ENCODE measurements at places on chromosomes 6 and 20.

DNA sequence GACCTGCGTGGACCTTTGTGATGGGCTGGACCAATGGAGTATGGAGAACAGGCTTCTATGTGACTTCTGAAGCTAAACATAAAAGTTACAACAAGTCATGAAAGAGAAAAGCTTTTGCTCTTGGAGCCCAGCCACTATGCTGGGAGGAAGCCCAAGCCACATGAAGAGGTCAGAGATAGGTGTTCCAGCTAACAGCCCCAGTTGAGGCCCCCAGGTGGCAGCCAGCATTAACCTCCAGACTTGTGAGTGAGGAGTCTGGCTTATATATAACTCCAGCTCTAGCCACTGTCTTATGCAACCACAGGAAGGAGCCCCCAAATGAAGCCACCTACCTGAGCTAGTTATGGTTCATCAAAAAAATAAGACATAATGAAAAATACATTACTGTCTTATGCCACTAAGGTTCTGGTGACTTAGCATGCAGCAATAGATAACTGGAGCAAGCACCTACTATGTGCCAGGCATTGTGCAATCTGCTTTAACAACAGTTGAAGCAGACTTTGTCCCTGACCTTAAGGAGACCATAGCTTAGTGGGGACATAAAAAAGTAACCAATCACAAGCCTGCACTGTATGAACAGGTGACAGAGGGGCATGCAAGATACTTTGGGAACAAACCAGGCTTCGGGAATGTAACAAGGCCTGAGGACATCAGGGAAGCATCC, 599.6 kb downstream of the PTPRT start:
- no peak for DNase-seq

- no peak for DNase-seq
Measured at GRCh38 chr6:53998303-53998702, 112.9 kb upstream of the MLIP start.

- DNase-seq: no peak
Measured at GRCh38 chr20:59325142-59325523, 24.7 kb downstream of the EDN3 start.

GRCh38 chr6:63637865-63638445, 2.4 kb downstream of the PHF3 start:
- DNase-seq: no peak

DNA sequence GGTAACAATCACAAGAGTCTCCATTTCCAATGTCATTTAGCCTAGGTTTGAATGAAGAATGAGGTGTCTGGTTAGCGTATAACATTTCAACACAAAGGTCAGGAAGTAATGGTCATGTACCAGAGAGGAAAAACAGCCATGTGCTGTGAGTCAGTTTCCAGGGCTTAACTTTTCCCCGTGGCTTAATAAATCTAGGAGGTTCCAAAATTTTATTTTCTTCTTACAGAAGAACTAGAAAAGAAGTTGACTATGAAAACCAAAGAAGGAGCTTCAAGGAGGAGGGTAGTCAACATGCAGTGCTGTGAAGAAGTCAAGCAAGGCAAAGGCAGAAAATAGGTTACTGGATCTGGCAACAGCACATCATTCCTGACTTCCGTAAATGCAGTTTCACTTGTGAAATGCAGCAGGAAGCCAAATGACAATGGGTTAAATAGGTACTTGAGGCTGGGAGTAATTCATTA, 8.4 kb upstream of the GABRR2 start:
- no peak for DNase-seq

DNA sequence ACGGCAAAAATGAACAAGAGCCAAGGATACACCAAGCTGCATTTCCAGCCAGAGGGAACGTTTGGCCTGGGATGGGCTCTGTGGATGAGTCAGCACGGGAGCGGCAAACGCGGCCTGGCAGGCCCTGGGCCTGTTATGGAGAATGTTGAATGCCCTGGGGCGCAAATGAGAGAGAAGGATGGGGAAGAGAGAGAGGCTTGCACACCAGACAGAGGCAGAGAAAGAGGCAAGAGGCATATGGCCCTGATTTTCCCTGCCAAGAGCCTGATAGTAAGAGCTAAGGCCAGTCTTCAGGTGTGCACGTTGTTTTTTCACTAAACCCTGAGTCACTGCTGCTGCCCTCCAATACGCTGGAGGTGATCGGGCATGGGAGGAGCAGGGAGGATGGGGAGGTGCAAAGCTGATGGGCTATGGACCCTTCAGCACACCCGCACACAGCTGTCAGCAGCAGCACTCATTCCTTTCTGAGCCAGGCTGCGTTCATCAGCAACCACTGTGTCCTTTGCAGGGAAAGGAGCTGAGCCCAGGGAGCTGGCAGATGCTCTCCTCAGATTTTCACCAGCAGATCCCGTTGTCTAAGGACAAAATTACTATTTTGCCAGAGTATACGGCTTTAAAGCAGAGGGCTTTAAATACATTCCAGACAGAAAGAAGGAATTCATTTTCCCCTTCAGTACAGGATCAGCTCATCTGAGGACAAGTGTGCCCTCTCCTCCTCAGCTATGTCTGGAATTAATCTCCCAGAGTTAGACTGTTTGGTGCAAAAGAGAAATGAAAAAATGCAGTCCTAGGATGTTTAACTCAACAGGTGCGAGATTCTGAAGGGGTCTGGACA, 61.7 kb upstream of the SLC22A23 start:
- no peak for DNase-seq

- DNase-seq: no peak
Measured at GRCh38 chr6:17054647-17055046, 47.2 kb upstream of the STMND1 start.

GRCh38 chr6:10396785-10397184, 18.1 kb downstream of the TFAP2A start:
- DNase-seq: no peak

DNA sequence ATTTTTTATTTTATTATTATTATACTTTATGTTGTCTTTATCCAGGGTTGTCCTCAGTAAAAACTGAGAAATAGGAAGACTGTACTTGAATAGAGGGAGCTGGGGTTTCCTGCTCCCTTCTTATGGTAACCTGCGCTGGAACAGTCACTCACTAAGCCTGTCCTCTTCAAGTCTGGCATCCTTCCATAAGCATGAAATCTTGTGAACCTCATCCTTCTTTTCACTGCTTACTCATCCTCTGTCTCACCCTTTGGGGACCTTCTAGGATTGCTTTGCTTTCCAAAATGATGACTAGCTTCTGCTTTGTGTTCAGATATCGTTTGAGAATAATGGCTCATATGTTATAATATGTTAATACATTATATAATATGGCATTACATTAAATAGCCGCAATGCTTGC, 90.6 kb downstream of the C6orf118 start:
- no peak for DNase-seq

- no peak for DNase-seq
Measured at GRCh38 chr6:170235391-170236125, 55.3 kb downstream of the DLL1 start.

GRCh38 chr6:3266170-3266569, 7.4 kb downstream of the PSMG4 start:
- DNase-seq: no peak

GRCh38 chr20:54097236-54097529, 26.8 kb upstream of the BCAS1 start:
- DNase-seq: no peak

DNA sequence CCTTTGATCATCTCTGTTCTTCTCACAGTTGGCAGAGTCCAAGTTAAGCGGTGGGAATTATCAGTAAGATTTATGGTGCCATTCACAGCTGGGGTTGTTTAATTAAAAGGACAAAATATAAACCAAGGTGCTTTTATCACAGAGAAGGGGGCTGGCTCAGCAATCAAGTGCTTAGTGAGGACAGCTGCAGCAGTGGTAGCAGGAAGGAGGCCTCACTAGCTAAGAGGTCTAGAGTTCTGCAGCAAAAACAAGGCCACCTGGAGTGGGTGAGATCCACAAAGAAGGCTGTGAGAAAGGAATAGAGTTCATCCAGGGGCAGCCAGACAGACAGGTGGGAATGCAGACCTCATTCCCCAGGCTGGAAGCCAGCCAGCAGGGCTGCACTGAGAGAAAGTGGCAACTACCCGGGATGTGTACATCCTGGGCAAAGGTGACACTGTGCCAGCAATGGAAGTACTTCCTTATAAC, 37.1 kb downstream of the PIGU start:
- DNase-seq: no peak

DNA sequence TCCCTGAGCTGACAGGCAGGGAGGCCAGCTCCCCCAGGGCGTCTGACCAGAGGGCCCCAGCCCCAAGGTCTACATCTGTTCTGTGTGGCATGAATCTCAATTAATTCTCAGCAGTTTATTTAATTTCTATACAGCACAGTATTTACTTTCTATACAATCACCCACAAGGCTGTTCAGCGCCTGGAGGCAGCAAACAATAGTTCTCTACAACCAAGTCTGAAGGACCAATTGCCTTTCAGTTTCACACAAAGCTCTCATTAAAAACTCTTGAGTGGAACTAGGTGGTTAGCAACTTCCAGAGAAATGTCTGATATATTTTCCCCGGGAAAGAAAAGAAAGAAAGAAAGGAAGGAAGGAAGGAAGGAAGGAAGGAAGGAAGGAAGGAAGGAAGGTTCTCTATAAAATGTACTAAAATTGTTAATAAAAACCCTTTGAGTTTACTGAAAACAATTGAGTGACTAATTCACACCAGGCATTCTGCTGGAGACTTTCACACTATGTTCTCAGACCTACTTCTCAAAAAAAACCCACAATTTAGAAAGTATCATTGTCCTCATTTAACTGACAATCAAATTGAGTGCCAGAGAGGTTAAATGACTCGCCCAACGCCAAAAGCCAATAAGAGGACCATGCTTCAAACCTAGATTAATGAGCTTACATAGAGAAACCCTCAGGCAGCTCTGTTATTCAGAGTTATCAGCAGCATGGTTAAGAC, 62.5 kb downstream of the METTL24 start:
- no peak for DNase-seq

DNA sequence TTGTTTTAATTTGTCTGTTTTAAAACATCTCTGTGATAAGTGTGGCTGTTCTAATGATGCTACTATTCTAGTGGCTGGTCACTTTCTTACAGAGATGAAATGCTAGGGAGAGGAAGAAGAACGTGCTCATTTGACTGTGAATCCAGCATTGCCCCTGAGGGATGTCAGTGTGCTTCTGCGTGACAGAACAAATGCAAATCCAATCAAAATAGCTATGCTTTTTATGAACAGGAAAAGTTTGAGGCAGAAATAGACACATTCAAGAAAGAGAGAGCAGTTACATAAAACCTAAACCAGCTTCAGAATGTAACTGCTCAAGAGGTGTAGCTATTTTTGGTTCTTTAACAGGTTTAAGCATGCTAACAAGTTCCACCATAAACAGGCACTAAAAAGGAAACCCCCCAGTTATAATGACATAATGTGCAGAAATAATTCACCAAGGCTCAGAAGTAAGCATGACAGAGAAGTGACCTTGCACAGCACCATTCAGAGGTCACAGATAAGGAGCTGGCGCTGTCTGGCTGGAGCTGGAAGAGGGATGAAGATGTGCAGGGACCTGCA, 385.3 kb downstream of the EPM2A start:
- no peak for DNase-seq

GRCh38 chr6:135030056-135030473, 24.6 kb downstream of the HBS1L start:
- DNase-seq: no peak

DNA sequence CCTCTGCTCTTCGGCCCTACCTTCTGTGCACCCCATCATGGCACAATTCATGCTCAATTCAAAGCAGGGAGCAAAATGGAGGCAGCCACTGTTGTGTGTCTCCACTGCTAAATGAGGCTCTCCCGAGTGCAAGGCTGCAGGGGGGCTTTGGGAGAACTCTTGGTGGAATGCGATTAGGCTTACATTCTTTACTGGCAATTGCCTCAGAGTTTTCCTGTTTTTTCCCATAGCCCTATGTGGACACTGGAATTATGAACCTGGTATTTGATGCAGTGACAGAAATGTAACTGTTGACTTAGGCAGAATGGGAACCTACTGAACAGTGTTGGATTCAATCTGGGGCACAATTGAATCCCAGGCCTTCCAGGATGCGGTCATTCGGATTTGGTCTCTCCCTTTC, 187.9 kb upstream of the GMDS start:
- no peak for DNase-seq

DNA sequence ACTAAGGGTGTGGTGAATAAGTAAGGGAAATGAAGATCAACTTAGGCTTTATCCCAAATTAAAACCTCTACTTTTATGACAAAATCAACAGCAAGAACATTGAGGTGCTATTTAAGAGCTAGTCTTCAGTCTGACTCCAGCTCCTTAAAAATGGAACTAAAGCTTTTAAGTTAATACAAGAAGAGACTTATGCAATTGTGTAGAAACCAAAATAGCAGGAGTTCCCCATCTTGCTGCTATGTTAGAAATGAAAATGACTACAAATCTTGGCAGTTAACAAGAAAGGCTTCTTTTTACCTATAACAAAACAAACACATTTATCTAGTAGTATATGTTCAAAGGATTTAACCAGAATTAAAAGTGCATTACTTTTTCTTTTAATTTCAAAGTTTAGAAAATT, 25.7 kb downstream of the HMGN3 start:
- no peak for DNase-seq

- no peak for DNase-seq
Measured at GRCh38 chr20:39670988-39671387, 708.8 kb downstream of the DHX35 start.

GRCh38 chr6:55009131-55009530, 162.6 kb downstream of the FAM83B start:
- DNase-seq: no peak

DNA sequence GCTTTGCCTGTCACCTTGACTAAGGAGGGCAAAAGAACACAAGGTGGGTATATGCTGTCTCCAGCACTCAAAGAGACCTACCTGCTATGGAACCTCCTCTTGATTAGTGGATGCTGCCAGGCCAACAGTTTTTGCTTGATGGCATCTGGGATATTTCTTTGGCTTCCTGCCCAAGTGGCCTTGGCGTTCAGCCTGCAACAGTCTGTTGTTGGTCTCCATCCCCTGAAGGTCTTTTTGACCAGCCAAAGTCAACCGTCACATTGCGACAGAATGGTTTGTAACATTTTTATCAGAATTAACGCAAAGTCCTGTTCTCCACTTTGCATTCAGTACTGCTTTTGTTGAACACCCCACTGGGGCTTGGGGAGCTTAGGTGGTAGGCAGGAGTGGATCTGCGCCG, 37.1 kb downstream of the SERPINB1 start:
- no peak for DNase-seq

DNA sequence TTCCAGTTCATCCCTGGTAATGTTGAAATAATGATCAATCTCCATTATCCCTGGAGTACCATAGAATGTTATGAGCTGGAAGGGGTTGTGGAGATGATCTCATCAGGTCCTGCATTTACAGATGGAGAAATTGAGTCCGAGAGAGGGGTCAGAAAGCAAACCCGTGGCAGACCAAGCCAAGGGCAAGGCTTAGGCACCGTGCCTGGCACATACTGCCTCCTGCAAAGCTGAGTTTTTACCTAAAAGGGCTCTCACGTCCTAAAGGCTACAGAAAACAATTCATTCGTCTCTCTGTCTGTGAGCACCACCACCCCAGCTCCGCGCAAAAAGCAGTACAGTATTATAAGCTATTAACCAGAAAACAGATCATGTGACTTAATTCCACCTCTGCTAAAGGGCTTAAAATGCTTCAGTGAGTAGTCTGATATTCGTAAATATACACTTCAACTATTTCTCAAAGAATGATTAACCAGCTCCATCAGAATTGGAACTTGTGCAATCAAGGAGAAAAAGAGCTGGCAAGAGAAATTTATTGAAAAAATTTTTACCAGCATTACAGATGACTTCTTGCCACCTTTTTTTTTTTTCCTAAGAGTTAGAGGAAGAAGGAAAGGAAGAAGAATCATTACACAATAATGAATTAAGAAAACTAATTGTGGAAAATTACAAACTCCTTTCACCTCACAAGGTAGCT, 3.4 kb upstream of the PARD6B start:
- DNase-seq: no peak

All from urinary bladder (tissue), 4 donors.